ENCODE measurements at places on chromosomes 1 and 21. TPM values are rescaled to one million over a fixed set of nuclear protein-coding genes. Genes with fewer than 3 reads are reported as not detected.

CLCA1 gene
- total RNA-seq, result not detected

DNALI1 gene
- total RNA-seq, result not detected

ST6GALNAC3 gene
- 0.87 TPM for total RNA-seq

ADAM30 gene
- not detected for total RNA-seq

KDM5B gene
- total RNA-seq, result 46.3 TPM

CCDC17 gene
- 1.2 TPM for total RNA-seq

ILDR2 gene
- total RNA-seq, result 0.38 TPM
